Testis (tissue), 5 donors: ENCODE measurements at places on chromosomes 11 and 22. TPM values are rescaled to one million over a fixed set of nuclear protein-coding genes. Genes with fewer than 3 reads are reported as not detected.

TEX12 gene
- 21.8 TPM for polyA plus RNA-seq

MLC1 gene
- polyA plus RNA-seq, result 1.3 TPM

CHRM1 gene
- 0.45 TPM for polyA plus RNA-seq

MGAT3 gene
- polyA plus RNA-seq, result 9.7 TPM

SELENOM gene
- 77.4 TPM for polyA plus RNA-seq

LDLRAD3 gene
- 7.1 TPM for polyA plus RNA-seq
